ENCODE measurements at places on chromosomes 1 and 21. TPM values are rescaled to one million over a fixed set of nuclear protein-coding genes. Genes with fewer than 3 reads are reported as not detected.

The MUTYH gene
- 10.0 TPM for total RNA-seq

- H3K4me1 ChIP-seq, result peaks cover 27% of the 10 kb centered on the region
- no peaks in the 10 kb centered on the region for H3K36me3 ChIP-seq
- no peaks in the 10 kb centered on the region for H3K27me3 ChIP-seq
Measured at GRCh38 chr1:156700736-156701531, 4.4 kb downstream of the CRABP2 start.

- H3K36me3 ChIP-seq, result no peaks in the 10 kb centered on the region
- H3K4me3 ChIP-seq, result no peak overlapping the region
- no peaks in the 10 kb centered on the region for H3K27me3 ChIP-seq
- H3K27ac ChIP-seq, result no peak overlapping the region
- DNase-seq, result no peak
Measured at GRCh38 chr1:182111496-182111895, 50.0 kb upstream of the ZNF648 start.

DNA sequence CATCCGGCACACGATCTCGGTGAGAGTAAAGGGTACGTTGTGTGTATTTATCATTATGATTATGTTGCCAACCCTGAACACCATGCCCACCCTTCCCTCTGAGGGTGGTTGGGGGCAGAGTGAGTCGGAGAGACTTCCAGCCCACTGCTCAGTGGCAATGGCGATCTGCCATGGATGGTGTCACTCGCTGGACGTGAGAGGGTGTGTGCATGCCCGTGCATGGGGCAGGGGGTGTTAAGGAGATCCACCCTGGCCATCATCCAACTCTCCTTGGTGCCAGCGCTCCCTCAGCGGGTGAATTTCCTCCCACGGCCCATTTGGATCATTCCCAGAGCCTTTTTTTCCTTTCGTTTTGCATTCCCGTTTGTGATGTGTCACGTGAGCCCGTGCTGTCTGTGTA lies 74.1 kb upstream of the CNTN2 start:
- H3K27me3 ChIP-seq, result no peaks in the 10 kb centered on the region
- H3K36me3 ChIP-seq, result peaks cover 85% of the 10 kb centered on the region
- DNase-seq, result no peak

GRCh38 chr1:45187725-45188124 lies 18.7 kb downstream of the ZSWIM5 start:
- H3K36me3 ChIP-seq, result no peaks in the 10 kb centered on the region
- no peak for DNase-seq
- no peak overlapping the region for H3K27ac ChIP-seq
- H3K4me3 ChIP-seq, result no peak overlapping the region

- H3K4me1 ChIP-seq, result no peaks in the 10 kb centered on the region
- no peak overlapping the region for H3K27ac ChIP-seq
- no peak overlapping the region for H3K4me3 ChIP-seq
Measured at GRCh38 chr1:50620680-50621329, 197.6 kb upstream of the DMRTA2 start.

Measured in esophagus muscularis mucosa (tissue), 4 donors.